ENCODE measurements at places on chromosomes 2 and 18.

GRCh38 chr2:165069151-165069550, 113.8 kb upstream of the SLC38A11 start:
- no peak for DNase-seq

GRCh38 chr18:56066524-56067213, 478.7 kb upstream of the TCF4 start:
- no peak for DNase-seq

- no peak for DNase-seq
Measured at GRCh38 chr2:12031866-12032265, 285.4 kb downstream of the LPIN1 start.

- no peak for DNase-seq
Measured at GRCh38 chr2:206164261-206164862, 4.7 kb downstream of the EEF1B2 start.

GRCh38 chr2:241191081-241191480, 2.6 kb downstream of the ANO7 start:
- DNase-seq = no peak

DNA sequence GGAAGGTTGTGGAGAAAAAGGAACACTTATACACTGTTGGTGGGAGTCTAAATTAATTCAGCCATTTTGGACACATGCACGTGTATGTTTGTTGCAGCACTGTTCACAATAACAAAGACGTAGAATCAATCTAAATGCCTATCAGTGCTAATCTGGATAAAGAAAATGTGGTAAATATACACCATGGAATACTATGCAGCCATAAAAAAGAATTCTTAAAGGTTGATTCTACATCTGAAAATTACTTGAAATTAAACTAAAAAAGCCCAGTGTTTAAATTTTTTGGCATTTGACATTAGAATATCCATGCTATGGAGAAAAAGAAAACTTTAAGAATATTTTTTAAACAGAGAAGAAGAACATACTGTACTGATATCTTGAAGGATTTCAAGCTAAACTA, 84.0 kb downstream of the BMPR2 start:
- DNase-seq = no peak

DNA sequence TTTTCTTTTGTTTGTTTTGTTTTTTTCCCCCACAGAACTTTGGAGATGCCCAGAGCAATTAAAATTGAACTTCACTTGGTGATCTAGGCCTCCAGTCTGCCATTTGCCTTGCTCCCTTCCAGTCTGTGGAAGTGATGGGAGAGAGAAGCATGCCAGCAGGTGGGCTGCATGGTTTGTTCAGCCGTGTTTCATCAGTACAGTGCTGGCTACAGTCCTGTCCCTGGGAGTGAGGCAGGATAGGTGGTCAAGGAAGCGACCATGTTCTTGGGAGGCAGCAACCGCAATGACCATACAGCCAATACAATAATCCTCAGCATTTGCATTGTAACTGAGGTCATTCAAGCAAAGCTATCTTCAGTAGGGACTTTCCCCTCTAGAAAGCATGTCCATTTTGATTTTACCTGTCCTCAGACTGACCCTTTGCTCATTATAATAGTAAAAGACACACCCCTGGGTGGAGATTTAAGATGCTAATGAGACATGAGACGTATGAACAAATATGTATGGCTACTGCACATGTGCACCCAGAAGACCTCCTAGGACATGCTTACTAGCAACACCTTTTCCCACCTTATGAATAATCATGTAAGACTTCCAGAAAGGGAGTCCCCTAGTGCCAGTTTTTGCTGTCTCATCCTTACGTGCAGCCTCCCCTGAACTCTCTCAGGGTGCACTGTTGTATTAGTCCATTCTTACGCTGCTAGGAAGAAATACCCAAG, 11.1 kb upstream of the LIPG start:
- DNase-seq = no peak

DNA sequence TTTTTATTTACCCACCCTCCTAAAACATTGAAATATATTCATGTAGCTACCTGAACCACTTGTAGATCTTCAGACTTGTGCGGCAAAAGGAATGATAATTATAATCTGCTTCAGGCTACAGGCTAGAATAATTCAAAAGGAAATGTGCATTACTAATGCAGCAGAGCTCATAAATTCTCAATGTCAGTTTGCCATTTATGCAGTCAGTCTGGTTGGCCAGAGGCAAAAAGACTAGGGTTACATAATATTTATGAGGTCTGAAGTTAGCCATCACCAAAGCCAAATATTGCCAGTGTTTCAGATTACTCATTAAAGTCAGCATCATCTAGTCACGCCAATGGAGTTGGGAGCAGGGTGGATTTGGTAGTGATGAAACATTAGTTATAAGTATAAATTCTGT, 38.9 kb downstream of the METAP1D start:
- no peak for DNase-seq

GRCh38 chr2:226408141-226408540, 391.5 kb downstream of the IRS1 start:
- no peak for DNase-seq

GRCh38 chr18:25313268-25313667, 38.7 kb downstream of the ZNF521 start:
- no peak for DNase-seq

GRCh38 chr2:10466801-10467200, 18.7 kb upstream of the ODC1 start:
- DNase-seq = no peak

GRCh38 chr2:19114754-19115231, 243.6 kb downstream of the OSR1 start:
- no peak for DNase-seq

DNA sequence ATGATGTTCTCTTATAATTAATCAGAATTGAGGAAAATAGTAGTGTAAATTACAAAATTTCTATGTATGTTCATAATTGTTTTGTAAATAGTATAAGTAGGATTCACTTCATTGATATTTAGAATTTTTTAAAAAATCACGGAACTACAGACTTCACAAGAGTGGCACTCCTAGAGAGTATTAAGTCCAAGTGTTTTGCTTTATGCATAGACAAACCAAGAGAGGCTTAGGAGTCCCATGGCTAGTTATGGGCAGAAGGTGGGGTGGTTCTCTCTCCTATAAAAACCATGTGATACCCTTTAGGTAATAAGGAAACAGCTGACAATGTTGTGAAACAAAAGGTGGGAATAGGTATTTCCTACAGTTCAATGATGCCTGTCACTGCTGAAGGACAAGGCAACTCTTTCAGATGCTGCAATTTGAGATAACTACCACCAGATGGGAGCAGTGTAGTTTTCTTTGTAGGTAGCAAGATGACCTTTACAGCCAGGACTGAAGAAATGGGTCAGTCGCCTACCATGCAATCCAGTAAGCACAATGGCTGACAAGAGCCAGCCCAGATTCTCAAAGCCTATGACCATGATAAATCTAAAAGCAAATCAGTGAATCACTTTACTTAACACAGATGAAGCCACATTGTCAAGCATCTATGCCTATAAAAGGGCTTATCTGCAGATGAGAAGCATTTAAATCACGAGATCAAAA, 83.9 kb downstream of the AAK1 start:
- DNase-seq = peak; percentile 51

DNA sequence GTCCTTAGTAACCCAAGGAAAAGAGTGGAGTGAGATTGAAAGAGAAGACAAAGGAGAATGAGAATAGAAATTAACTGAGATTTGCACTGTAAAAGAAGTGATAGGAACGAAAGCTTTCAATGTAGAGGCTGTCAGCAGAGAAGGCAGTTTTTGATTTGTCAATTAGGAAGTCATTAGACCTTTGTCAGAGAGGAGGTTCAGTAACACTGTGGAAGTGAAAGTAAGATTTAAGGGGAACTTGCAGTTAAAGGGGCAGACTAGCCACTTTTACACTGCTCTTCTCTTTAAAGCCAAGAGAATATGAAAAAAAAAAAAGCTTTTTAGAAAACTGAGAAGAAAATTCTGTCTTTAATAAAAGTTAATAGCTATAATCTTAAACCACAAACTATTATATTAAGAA, 11.5 kb upstream of the KYNU start:
- peak; percentile 68 for DNase-seq

DNA sequence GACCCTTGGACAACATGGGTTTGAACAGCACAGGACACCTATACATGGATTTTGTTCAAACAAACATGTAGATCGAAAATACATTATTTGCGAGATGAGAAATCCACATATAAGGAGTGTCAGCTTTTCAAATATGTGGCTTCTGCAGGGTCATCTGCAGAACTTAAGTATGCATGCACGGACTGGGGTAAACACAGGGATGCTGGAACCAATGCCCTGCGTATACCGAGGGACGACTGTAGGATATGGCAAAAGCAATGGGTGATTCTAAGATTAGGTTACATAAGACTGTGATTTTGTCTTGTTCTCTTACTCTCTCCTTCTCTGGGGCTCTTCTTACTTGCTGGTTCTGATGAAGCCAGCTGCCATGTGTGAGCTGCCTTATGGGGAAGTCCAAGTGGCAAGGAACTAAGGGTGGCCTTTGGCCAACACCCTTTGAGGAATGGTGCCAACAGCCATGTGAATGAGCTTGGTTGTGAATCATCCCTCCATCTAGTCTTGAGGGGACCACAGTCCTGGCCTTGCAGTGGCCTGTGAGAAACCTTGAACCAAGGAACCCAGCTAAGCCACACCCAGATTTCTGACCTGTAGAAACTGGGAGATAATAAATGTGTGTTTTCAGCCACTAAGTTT, 66.5 kb downstream of the EVA1A start:
- DNase-seq = no peak

DNA sequence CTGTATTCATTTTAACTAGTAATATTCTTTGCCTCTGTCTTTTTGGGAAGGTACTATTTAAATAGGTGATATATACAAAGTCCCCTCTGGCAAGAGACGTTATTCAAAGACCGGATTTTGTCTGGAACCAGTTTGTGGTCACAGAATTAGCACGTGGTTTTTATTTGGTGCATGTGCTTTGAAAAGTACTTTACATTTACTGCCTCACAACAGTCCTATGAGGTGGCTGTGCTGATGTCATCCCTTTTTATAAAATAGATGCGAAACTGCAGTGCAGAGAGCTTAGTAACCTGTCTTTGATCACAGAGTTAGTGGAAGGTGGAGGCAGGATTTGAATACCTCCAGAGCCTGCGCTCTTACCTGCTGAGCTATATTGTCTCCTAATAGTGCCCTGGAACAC, 4.0 kb downstream of the LPIN1 start:
- DNase-seq = peak; percentile 53

DNA sequence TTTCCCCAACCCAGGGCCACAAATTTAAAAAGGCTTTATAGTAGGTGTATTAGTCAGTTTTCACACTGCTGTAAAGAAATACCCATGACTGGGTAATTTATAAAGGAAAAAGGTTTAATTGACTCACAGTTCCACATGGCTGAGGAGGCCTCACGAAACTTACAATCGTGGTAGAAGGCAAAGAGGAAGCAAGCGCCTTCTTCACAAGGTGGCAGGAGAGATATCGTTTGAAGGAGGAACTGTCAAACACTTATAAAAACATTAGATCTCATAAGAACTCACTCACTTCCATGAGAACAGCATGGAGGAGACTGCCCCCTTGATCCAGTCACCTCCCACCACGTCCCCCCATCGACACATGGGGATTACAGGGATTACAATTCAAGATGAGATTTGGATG, 70.4 kb downstream of the FECH start:
- no peak for DNase-seq

DNA sequence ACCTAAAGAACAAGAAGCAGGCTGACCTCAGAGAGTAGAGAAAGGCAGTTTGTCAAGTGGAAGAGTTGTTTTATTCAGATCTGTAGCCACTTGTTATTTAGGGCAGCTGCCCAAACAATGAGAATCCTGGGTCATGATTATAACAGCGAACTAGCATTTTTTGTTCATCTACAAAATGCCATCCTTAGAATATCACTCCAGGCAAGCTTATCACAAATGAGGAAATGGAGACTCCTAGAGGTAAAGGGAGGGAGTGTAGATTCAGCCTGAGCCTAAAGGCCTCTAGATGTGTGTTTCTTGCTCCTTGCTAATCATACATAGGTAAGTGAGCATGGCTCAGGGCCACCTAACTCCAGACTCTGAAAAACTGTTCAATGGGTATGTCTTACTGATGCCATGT, 126.1 kb downstream of the HNMT start:
- peak; percentile 39 for DNase-seq

GRCh38 chr2:215702116-215702902, 266.4 kb upstream of the FN1 start:
- DNase-seq = no peak

DNA sequence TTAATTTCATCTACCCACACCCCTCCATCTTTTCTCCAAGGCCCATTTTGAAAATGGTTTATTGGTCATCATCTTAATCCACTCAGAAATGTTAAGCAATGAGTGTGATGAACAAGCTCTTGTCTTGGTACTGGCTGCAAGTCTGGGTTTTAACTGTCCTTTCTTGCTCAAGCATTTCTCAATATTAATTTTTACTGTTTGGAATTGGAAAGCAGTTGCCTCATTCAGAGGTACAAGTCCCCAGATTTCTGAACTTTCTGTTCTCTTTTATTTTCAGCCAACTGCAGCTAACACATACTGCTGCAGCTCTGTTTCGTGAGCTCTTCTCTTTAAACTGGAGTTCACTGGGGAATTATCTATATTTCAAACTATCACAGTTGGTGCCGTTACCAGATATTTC, 99.4 kb upstream of the TEX51 start:
- DNase-seq = no peak

- no peak for DNase-seq
Measured at GRCh38 chr2:176098366-176099158, 1.0 kb upstream of the HOXD12 start.

DNA sequence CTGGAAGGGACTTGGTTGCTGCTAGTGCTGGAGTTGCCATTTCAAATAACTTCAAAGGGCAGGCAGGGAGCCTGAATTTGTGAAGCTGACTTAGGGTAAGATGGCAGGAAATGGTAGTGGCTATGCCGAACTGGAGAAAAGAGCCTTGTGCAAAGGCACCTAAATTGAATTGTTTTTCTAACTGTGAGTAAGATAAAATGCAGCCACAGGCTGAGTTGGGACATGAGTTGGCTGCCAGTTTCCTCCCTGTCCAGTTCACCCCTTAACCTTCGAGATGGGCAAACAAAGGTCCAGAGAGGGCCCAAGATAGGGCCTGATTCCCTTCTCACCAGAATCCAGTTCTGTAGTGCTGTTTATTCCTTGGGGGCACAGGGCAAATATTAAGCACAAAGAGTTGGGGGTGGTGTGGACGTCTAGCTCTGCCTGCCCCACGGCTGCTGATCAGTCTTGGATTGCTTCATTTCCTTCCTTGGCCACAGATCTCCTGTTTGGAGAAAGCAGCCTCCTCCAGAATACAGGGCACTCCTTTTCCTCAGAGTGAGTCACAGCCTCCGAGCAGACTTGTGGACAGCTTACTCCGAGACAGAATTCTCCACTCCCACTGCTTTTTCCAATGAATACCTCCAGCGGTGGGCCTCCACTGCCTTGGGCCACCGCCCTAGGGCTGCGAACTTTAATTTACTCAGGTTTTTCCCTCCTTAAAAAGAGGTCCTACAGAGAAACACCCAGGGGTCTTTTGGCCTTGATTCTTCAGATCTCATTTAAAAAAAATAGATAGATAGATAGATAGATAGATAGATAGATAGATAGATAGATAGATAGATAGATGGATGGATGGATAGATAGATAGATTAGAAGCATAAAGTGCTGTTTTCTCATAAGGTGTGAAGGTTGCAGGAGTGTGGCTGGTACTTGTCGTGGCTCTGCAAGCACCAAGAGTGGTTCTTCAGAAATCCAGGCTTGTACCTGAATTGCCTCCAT, 18.4 kb upstream of the SLC20A1 start:
- no peak for DNase-seq

GRCh38 chr2:17171446-17172049, 346.7 kb downstream of the RAD51AP2 start:
- DNase-seq = no peak
